CD4-positive, alpha-beta T cell treated with Interleukin-1 beta for 1 hour (primary cell): ENCODE measurements at places on chromosomes 12 and 14.

GRCh38 chr12:127632461-127632860 is 634.5 kb upstream of the TMEM132C start:
- DNase-seq: no peak

GRCh38 chr12:95351748-95352147 is 122.2 kb upstream of the METAP2 start:
- DNase-seq: no peak

GRCh38 chr14:32932302-32932913 is 6.3 kb upstream of the NPAS3 start:
- DNase-seq: no peak

- DNase-seq: no peak
These were observed 923.3 kb downstream of the DIO2 start for GRCh38 chr14:79287976-79288375.

GRCh38 chr12:106137530-106138356 is 1.0 kb downstream of the NUAK1 start:
- no peak for DNase-seq

GRCh38 chr12:73445658-73446324 is 1091.8 kb upstream of the ATXN7L3B start:
- DNase-seq: peak; percentile 1

DNA sequence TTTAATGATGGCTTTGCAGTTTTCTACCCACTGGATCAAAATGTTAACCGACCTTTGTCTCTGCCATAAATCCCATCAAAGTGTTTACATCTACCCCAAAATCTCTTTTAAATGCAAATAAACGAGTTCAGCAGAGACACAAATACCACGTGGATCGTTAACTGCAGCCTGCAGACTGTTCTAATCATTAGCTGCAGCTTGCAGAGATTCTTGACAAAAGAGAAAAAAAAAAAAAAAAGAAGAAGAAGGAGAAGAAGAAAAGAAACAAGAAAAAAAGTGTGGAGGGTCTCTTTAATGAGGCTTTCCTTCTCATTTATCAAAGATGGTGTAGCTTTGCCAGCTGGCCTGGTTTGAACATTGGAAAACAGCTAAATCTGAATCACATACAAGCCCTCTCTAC is 275.7 kb downstream of the NEDD1 start:
- no peak for DNase-seq

DNA sequence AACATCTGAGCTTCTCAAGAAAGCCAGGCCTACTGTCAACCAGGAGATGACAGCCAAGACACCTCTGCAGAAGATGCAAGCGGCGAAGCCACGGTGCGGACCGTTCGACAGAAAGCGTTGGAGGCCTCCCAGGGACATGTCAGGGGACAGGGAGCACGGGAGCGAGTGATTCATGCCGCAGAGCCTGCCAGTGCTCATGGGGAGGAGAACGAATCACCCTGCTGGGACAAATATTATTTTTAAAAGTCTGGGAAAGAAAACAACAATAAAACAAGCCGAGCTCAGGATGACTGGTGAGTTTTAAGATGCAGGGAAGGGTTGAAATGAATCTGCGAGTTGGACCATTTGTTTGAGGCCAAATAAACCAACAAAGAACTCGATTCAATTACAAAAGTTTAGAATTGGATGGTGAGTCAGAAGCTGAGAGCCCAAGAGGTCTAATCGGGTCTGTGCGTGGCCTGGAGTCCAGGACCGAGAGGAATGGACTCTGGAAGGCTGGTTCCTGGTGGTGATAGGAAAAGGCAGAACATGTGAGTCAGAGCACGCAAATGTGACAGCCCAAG is 91.0 kb downstream of the RBM19 start:
- DNase-seq: no peak

GRCh38 chr12:66640691-66641460 is 38.0 kb downstream of the GRIP1 start:
- no peak for DNase-seq

- DNase-seq: no peak
These were observed 1.8 kb downstream of the GLRX5 start for GRCh38 chr14:95536671-95537070.

- no peak for DNase-seq
These were observed 19.7 kb upstream of the RAB35 start for GRCh38 chr12:120136093-120136770.

GRCh38 chr14:70654632-70655031 is 12.9 kb downstream of the TTC9 start:
- DNase-seq: peak; percentile 50

DNA sequence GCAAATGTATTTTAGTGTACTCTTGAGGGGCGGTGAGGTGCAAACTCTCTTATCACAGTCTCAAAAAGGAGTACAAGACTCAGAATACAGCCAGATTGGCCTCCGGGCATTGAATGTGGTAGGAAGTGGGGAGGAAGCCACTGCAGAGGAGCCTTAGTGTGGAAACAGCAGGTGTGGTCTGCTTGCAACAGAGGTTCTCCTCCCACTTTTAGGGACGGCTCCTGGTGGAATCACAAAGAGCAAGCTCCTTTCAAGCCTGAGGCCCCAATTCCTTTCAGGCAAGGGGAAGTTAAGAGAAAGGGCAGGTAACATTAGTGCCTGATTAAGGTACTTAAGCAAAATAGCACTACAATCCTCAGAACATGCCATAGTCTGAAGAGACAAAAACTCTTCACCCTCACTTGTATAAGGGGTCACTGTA is 23.7 kb upstream of the SLC2A3 start:
- DNase-seq: peak; percentile 41

DNA sequence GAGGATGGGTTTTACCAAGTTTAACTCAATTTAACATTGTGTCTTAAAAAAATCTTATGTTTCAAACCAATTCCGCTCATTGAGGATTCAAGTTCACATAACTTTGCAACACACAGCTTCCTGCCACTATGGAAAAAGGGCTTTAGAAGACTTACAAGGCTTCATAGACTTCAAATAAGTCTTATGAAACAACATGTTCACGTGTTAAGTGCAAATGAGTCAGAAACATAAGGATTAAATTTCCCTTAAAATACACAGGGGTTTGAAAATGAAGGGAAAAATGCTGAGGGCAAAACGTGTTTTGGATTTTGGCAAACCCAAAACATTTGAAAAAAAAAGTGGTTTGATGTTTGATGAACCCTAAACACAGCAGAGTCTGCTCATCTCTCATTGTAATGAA is 364.8 kb downstream of the BMP4 start:
- DNase-seq: no peak

DNA sequence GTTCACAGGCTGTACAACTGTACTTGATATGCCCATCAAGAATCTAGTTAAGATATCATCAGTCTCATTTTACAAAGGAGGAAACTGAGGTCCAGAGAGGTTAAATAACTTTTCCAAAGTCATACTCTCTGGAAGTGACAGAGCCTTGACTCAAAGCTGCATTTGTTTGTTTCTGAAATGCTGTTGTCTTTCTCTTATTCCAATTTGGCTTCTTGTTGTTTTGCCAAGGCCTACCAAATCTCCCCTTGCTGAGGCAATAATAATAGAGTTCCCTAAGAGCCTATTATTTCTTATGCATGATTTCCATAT is 79.8 kb upstream of the C12orf71 start:
- no peak for DNase-seq

DNA sequence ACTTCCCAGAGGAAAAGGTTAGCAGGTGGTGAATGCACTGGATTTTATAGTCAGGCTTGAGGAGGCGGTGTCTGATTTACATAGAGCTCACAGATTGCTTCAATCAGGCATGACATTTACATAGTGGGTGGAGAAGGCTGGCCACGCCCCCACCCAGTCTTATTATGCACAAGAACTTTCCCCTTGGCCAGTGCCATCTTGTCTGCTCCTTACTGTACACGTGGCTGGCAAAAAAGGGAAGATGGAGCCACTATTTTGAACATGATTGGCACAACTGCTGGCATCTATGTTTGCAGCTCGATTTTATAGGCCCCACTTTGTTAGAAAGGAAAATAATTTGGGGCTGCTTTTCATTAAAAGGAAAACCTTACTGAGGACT is 10.9 kb upstream of the LGMN start:
- no peak for DNase-seq

GRCh38 chr12:6961278-6961694 is 9.2 kb downstream of the PHB2 start:
- peak; percentile 93 for DNase-seq

DNA sequence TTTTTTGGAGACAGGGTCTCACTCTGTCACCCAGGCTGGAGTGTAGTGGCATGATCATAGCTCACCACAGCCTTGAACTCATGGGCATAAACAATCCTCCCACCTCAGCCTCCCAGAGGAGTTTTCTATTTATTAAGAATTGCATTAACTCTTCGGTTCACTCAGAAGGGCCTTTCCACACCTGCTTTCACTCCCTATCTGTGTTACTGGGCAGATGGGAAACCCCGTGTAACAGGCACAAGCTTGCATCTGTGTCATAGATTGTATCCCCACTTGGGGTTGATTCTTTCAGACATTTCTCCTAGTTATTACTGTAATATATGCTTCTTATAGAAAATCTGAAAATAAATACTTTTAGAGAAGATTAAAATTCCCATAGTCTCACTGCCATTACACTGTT is 38.7 kb downstream of the STX2 start:
- DNase-seq: no peak

DNA sequence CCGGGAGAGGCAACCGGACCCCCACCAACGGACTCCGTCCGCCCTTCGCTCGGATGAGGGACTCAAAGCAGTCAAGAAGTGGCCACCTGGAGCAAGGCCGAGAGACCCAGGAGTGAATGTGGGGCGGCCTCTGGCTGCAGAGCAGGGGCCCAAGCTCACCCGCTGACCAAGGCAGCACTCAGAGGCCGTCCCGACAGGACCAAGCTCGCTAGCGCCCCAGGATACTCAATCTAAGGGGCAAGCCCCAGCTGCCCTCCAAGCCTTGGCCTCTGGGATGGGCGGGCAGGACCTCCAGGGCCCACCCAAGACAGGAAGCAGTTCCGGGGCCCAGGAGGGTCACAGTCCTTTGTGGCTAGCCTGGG is 936 bp downstream of the AKT1 start:
- DNase-seq: no peak

GRCh38 chr12:100789146-100789545 is 5.4 kb upstream of the ANO4 start:
- no peak for DNase-seq

DNA sequence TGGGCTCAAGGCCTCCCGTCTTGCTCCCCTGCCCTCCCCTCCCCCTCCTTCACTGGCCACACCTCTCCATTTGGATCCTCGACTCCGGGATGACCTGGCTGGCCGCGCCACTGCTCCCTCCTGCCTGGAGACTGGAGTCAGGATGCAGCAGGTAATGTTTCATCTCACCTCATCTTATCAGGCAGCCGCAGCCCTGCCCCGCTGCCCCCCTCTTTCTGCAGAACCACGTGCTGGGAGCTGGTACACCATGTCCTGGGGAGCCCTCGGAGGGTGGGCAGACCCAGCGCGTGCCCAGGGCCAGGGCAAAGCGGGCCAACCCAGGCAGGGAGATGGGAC is 31.1 kb downstream of the BEGAIN start:
- no peak for DNase-seq

- no peak for DNase-seq
These were observed 336.4 kb upstream of the NAV3 start for GRCh38 chr12:77494296-77494695.

DNA sequence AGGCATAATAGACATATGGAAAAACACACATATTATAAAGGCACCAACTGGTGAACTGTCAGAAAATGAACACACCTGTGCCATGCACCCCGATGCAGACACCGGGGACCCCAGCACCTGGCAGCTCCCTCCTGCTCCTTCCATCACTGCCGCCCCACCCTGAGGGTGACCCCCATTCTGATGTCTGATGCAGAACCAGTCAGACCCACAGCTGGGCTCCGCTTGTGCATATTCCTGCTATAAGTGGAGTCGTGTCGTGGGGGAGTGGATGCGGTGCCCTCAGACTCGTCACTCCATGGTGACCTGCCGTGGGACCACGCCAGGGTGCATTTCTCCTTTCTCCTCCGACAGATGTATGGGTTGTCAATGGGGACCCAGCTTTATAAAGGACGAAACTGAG is 45.7 kb upstream of the MEG3 start:
- DNase-seq: no peak

DNA sequence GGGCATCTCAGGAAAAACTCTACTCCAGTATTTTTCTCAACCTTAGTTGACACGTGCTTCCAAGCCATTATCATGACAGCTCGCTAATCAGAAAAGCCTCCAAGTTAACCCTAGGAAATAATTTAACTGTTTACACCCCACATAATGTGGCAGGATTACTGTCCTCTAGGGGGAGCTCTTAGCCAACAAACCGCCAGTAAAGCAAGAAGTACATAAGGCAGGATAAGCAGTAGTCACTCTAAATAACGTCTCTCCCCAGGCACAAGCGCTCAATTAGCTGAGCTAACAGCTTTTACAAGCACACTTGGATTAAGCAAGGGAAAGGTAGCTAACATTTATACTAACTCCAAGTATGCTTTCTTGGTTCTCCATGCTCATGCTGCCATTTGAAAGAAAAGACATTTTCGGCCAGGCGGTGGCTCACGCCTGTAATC is 22.8 kb downstream of the APOBEC1 start:
- peak; percentile 31 for DNase-seq
